Activated T-cell treated with anti-CD3 and anti-CD28 coated beads, Interleukin-2, amount 50 U/mL, for 24 hours (primary cell): ENCODE measurements at places on chromosomes 7 and 10.

GRCh38 chr10:35365994-35366393 lies 29.7 kb downstream of the CCNY start:
- no peak overlapping the region for H3K27ac ChIP-seq
- H3K4me3 ChIP-seq = no peak overlapping the region
- DNase-seq = no peak
- no peaks in the 10 kb centered on the region for H3K27me3 ChIP-seq

DNA sequence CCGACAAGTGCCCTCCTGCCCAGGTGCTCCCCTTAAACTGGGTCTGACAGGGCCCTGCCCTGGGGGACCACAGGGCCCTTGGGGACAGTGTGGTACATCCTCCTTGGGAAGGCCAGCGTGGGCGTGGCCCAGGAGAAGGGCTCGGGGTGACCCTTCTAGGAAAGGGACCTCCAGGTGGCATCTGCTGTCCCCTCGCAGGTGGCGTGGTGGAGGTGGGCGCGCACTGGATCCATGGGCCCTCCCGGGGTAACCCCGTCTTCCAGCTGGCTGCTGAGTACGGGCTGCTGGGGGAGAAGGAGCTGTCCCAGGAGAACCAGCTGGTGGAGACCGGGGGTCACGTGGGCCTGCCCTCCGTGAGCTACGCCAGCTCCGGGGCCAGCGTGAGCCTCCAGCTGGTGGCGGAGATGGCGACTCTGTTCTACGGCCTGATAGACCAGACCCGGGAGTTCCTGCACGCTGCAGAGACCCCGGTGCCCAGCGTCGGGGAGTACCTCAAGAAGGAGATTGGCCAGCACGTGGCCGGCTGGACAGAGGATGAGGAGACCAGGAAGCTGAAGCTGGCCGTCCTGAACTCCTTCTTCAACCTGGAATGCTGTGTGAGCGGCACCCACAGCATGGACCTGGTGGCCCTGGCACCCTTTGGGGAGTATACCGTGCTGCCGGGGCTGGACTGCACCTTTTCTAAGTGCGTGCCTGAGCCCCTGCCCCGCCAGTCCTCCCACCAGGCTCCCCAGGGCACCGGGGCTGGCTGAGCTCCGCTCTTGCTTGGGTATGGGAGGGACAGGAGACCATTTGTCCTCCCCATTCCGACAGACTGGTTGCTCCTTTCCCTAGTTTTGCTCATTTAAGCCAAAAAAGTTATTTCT lies 972 bp downstream of the PAOX start:
- no peaks in the 10 kb centered on the region for H3K27me3 ChIP-seq
- no peak overlapping the region for H3K27ac ChIP-seq
- H3K36me3 ChIP-seq = peaks cover 6% of the 10 kb centered on the region
- peaks cover 7% of the 10 kb centered on the region for H3K4me1 ChIP-seq
- H3K4me3 ChIP-seq = peak overlapping the region; percentile 63

GRCh38 chr7:67661-68395 lies 124.5 kb upstream of the FAM20C start:
- no peaks in the 10 kb centered on the region for H3K27me3 ChIP-seq
- H3K4me3 ChIP-seq = no peak overlapping the region
- no peak overlapping the region for H3K27ac ChIP-seq
- no peak for DNase-seq

DNA sequence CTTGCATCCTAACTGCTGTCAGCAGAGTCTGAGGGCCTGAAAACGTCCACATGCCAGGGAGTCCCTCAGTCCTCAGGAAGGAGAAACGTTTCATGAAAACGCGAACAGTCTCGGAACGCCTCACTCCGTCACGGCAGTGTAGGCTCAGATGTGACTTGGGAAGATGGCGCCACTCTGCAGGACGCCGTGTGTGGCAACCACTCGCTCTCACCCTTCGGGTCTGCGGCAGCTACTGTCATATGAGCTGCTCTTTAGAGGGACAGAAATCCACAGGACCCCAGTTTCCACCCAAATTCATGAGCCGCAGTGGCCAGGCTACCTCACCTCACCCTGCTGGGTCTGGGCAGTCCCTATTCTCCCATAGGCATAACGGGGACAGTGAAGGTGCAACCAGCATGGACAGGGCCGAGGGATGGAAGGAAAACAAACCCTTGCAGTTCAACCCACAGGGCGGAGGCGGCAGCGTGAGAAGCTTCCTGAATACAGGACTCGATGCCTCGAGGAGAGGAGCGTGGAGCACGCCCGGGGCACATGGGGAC lies 438.3 kb downstream of the DNAJB6 start:
- H3K27me3 ChIP-seq = peaks cover 25% of the 10 kb centered on the region
- no peak overlapping the region for H3K27ac ChIP-seq
- DNase-seq = no peak
- no peaks in the 10 kb centered on the region for H3K4me1 ChIP-seq

DNA sequence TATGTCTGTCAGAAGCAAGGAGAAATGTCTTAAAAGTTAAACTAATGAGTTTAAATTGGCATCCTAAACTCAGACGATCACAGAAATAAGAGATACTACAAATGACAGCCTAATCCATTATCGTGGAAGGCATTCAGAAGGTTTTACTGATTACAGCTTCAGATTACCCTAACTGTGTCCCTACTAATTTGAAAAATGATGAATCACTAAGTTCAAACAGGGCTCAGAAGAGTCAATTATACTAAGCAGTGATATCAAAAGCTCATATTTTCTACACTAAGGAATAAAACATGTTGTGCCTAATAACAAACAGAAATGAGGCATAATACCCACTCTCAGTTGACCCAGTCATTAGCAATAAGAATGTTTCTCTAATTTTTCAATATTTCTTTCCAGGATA lies 152.0 kb upstream of the NRBF2 start:
- peaks cover 46% of the 10 kb centered on the region for H3K4me1 ChIP-seq
- DNase-seq = no peak
- peaks cover 13% of the 10 kb centered on the region for H3K27me3 ChIP-seq

DNA sequence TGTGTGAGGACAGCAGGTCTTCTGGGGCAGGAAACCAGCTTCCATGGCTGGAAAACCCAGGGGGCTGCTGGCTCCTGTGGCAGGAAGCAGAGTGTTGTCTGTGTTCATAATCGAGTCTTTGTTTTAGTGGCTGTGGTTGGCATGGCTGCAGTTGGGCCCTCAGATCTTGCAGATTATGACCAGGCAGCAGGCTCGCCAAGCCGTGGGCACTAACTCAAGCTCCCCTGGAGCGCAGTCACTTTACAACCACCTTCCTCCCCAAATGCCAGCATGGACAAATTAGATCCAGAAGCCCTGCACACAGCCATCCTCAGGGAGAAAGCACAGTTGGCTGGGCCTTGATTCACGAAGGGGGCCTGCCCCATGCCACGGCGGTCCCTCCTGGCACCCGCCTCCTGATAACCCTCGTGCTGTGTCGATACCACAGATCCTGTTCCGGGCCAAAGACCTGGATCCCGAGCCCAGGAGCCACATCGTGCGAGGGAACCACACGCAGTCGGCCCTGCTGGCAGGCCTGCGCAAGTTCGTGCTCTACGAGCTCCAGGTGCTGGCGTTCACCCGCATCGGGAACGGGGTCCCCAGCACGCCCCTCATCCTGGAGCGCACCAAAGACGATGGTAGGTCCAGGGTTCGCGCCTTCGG lies 552.5 kb upstream of the FOXK1 start:
- no peaks in the 10 kb centered on the region for H3K4me1 ChIP-seq
- peaks cover 1% of the 10 kb centered on the region for H3K27me3 ChIP-seq
- no peak overlapping the region for H3K27ac ChIP-seq
- H3K36me3 ChIP-seq = no peaks in the 10 kb centered on the region
- H3K4me3 ChIP-seq = no peak overlapping the region

- peaks cover 10% of the 10 kb centered on the region for H3K36me3 ChIP-seq
- H3K4me3 ChIP-seq = no peak overlapping the region
- H3K27ac ChIP-seq = peak overlapping the region; percentile 58
- DNase-seq = no peak
- H3K27me3 ChIP-seq = no peaks in the 10 kb centered on the region
Measured at GRCh38 chr10:69146759-69147158, 22.8 kb downstream of the VPS26A start.

DNA sequence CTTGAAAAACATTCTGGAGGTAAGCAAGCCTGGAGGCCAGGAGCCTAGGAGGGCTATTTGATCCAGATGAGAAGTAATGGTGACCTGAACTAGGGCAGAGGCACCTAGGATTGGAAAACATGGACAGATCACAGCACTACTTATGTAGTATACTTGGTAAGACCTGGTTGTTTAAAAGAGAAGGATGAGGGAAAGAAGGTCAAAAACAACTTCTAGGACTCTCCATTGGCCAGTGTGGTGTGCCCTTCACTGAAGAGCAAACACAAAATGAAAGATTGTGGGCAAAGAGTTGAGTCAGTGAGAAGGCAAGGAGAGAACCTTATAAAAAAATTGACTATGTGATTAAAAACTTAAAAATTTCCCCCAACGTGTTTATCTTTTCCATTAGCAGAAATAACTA lies 14.3 kb downstream of the ANKRD1 start:
- no peak overlapping the region for H3K4me3 ChIP-seq
- H3K4me1 ChIP-seq = peaks cover 19% of the 10 kb centered on the region
- no peak for DNase-seq
- peak overlapping the region; percentile 77 for H3K27ac ChIP-seq
- no peaks in the 10 kb centered on the region for H3K27me3 ChIP-seq

DNA sequence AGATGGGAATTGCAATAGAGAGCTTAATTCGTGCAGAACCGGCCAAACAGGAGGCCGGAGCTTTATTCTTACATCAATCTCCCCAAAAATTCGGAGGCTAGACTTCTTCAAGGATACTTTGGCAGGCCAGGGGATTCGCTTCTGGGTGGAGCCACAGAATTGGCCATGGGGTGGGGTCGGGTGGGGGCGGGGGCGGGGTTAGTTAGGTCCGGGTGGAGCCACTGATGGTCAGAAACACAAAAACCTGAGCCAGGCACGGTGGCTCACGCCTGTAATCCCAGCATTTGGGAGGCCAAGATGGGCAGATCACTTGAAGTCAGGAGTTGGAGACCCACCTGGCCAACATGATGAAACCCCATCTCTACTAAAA lies 87.5 kb downstream of the SEPTIN14 start:
- peaks cover 21% of the 10 kb centered on the region for H3K36me3 ChIP-seq
- no peak overlapping the region for H3K27ac ChIP-seq
- DNase-seq = no peak
- H3K4me1 ChIP-seq = peaks cover 2% of the 10 kb centered on the region
- H3K4me3 ChIP-seq = no peak overlapping the region

- H3K4me3 ChIP-seq = no peak overlapping the region
- peaks cover 84% of the 10 kb centered on the region for H3K4me1 ChIP-seq
- no peak overlapping the region for H3K27ac ChIP-seq
Measured at GRCh38 chr10:11175823-11176243, 158.2 kb downstream of the CELF2 start.

DNA sequence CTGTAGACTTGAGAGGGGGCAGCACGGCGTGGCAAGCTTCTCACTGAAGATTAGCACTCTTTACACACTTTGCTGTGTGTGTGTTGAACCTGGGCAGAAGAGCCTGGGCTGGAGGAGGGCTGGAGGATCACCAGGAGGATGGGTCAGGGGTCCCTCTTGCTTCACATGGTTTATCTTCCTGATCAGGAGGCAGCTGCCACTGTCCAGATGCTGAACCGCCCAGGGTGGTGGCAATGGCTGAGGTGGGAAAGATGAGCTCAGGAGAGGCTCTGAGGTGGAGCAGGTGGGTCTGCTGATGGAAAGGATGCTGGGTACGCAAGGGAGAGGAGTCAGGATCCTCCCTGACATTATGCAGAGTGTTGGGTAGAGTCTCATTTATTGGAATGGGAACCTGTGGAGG lies 191.5 kb downstream of the RAMP3 start:
- DNase-seq = no peak
- no peaks in the 10 kb centered on the region for H3K36me3 ChIP-seq
- H3K4me1 ChIP-seq = no peaks in the 10 kb centered on the region

DNA sequence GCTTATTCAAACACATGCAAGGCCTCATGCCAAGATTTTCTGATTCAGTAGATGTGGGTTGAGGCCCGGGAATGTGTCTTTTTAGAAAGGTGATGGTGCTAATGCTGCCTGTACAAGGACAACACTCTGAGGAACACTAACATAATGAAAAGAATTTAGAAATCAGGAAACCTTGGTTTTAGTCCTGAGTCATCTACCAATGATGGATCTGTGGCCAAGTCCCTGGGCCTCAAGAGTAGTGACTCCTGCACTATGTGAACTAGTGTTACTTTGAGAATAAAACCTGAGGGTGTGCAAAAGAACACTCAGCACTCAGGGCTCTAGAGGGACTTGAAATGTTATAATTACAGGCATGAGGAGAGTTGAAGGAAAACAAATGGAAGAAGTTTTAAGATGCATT lies 741.7 kb upstream of the GALNT17 start:
- no peaks in the 10 kb centered on the region for H3K36me3 ChIP-seq
- H3K27ac ChIP-seq = no peak overlapping the region
